ENCODE measurements at places on chromosomes 3 and 15.

- no peak for DNase-seq
These were observed 79.9 kb downstream of the UBP1 start for GRCh38 chr3:33360136-33360825.

DNA sequence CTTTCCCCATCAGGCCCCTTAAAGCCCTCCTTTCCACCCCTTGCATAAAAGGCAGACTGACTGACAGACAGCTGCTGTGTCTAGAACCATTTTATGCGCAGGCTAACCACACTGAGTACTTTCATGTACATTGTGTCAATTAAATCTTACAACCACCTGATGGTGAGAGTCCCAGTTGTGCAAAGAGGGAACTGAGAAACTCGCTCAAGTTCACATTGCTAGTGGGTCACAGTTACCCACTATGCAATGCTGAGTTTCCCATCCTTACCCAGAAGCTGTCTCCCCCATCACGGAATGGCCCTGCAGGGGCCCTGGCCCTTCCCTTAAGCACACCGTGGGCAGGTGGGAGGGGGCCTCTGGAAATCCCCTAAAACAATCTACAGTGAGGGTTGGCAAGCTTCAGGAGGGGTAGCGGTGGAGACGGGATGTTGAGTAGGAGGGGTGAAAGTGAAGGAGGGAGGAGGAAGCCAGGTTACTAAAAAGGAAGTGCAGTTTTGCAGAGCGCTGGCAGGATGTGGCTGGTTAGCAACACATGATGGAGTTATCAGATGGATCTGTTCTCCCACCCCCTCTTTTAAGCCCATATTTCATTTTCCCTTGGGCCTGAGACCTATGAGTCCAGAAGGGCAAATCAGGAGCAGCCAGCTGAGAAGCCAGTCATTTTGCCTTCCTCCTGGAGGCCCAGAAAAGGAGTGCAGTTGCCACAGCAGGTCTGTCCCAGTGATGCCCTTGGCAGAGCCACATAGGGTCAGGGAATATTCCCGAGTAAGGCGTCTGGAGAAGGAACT lies 30.0 kb downstream of the STARD5 start:
- peak; percentile 91 for DNase-seq

GRCh38 chr3:122952520-122952919 lies 75.0 kb downstream of the SEMA5B start:
- no peak for DNase-seq

GRCh38 chr3:160196511-160197104 lies 28.6 kb upstream of the C3orf80 start:
- DNase-seq: no peak

DNA sequence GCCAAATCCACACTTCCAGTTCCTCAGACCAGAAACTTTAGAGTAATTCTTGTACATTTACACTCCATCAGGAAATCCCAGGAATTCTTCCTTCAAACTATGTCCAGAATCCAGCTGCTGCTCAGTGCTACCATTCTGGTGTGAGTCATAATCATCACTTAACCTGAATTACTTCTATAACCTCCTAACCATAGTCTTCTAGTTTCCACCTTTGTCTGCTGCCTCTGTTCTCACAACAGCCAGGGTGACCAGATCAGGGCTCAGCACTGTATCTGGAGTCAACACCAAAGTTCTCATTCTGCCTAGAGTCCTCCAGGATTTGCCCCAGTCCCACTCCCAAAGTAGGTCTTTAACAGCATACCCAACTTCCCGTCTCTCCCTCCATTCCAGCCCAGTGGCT lies 3.4 kb downstream of the CLDND1 start:
- DNase-seq: no peak
